ENCODE measurements at places on chromosomes 12 and 14. TPM values are rescaled to one million over a fixed set of nuclear protein-coding genes. Genes with fewer than 3 reads are reported as not detected.

Gene MYH6
- 1.5 TPM for total RNA-seq

Gene KSR2
- 1.0 TPM for total RNA-seq

- no peaks in the 10 kb centered on the region for H3K36me3 ChIP-seq
- H3K27ac ChIP-seq, result no peak overlapping the region
- no peak overlapping the region for H3K4me3 ChIP-seq
- H3K27me3 ChIP-seq, result no peaks in the 10 kb centered on the region
These were observed 695.6 kb upstream of the LMO3 start for GRCh38 chr12:17301544-17301943.

DNA sequence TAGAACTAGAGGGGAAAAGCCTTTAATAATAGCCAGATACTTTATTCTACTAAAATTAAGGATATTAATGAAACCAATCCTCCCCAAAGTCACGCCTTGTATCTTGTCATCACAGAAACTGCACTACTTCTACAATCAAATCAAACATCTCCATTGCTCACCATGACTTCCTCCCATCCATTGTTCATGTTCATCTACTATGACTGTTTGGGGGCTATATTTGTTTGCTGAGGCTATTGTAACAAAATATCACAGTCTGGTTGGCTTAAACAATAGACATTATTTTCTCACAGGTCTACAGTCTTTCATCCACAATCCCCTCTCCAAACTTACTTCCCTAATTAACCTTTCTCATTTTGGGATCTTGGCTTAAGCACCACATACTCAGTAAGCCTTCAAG is 193.6 kb upstream of the FSCB start:
- DNase-seq, result no peak
- H3K4me3 ChIP-seq, result no peak overlapping the region
- no peak overlapping the region for H3K27ac ChIP-seq
- H3K27me3 ChIP-seq, result no peaks in the 10 kb centered on the region
- H3K36me3 ChIP-seq, result no peaks in the 10 kb centered on the region
- H3K4me1 ChIP-seq, result no peaks in the 10 kb centered on the region

GRCh38 chr12:57479376-57480115 is at the start of gene ARHGAP9:
Gene ARHGAP9 (minus strand): TSS chr12:57479866. CDS start chr12:57479406, 460 bp downstream.
- peaks cover 19% of the 10 kb centered on the region for H3K27me3 ChIP-seq
- peaks cover 58% of the 10 kb centered on the region for H3K4me1 ChIP-seq
- H3K36me3 ChIP-seq, result no peaks in the 10 kb centered on the region
- H3K4me3 ChIP-seq, result peak within 1 kb of the TSS; percentile 64
- DNase-seq, result no peak

- H3K27ac ChIP-seq, result no peak overlapping the region
- no peaks in the 10 kb centered on the region for H3K36me3 ChIP-seq
- H3K27me3 ChIP-seq, result no peaks in the 10 kb centered on the region
- H3K4me3 ChIP-seq, result no peak overlapping the region
- no peak for DNase-seq
- no peaks in the 10 kb centered on the region for H3K4me1 ChIP-seq
These were observed 106.8 kb downstream of the DAD1 start for GRCh38 chr14:22482085-22482694.

GRCh38 chr12:95181103-95181502 is 36.2 kb downstream of the FGD6 start:
- no peaks in the 10 kb centered on the region for H3K36me3 ChIP-seq
- H3K4me1 ChIP-seq, result no peaks in the 10 kb centered on the region
- H3K4me3 ChIP-seq, result no peak overlapping the region
- H3K27me3 ChIP-seq, result no peaks in the 10 kb centered on the region
- DNase-seq, result no peak
